M059J (cell line): ENCODE measurements at places on chromosomes 11 and 22. TPM values are rescaled to one million over a fixed set of nuclear protein-coding genes. Genes with fewer than 3 reads are reported as not detected.
A peak's percentile ranks its signal among the peaks of the same experiment; 100 is the strongest.

Gene CTSW
- total RNA-seq: 0.49 and 1.5 TPM in 2 replicates

GRCh38 chr11:33940538-33940815 is 48.6 kb upstream of the LMO2 start:
- peak; percentile 25 for DNase-seq

- no peak for DNase-seq
These were observed 56.1 kb upstream of the NUP50 start for GRCh38 chr22:45107671-45108070.

DNA sequence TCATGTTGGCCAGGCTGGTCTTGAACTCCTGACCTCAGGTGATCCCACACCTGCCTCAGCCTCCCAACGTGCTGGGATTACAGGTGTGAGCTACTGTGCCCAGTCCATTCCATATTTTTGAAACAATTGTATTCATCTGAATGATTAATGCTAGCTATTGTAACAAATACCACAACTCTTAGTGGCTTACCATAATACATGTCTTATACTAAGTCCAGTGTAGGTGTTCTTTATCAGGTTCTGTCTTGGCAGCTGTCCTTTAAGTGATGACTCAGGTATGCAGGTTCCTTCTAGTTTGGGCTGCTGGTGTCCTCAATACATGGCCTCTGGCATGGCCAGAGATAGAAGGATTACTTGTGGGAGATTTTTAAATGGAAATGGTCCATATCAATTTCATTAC is 39.0 kb downstream of the UVRAG start:
- DNase-seq: peak; percentile 6

DNA sequence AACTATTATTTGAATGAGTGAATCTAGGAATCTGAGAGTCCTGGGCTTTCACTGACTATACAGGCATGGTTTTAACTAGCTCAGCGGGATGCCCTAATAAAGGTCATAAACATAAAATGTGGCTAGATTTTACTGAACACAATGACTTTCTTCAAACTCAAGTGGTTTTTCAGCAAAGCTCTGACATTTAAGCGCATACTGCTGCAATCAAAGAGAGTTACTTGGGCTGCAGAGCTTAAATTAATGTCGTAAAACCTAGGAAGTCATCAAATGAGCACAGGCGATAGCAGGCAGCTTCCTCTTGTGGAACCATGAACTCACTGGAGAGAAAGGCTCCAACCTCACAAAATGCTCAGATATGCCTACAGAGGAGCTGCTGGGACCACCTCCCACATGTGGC is 6.7 kb downstream of the CSNK2A3 start:
- no peak for DNase-seq

- DNase-seq: no peak
These were observed 27.3 kb downstream of the USP35 start for GRCh38 chr11:78216021-78216420.

- DNase-seq: peak; percentile 90
These were observed 22.2 kb upstream of the CBX7 start for GRCh38 chr22:39174498-39175352.

DNA sequence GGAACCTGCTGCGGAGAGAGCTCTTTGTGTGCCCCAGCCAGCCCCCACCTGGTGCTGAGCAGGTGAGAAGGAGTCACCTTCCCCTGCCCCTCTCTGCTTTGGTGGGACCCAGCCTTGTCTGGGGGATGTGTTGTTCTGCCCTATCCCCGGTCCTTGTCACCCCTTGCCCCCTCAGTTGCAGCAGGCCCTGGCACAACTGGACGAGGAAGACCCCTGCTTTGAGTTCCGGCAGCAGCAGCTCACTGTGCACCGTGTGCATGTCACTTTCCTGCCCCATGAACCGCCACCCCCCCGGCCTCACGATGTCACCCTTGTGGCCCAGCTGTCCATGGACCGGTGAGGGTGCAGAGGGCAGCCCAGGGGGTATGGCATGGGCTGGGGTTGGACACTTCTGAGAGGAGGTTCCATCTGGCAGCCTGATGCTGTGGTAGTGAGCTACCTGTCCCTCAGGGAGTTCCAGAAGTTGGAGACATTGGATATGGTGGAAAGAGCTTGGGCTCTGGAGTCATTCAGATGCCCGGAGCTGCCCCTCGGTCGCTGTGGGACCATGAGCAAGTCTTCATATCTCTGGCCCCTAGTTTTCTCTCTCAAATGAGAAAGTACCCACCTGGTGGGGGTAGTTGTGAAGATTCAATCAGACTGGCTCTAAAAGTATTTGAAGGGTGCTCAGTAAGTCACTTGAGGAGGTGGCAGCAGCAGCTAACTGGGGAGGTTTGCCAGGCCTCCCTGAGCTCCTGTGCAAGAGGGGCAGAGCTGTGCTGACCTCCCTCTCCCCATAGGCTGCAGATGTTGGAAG is 4.3 kb downstream of the LARGE2 start:
- DNase-seq: no peak

- no peak for DNase-seq
These were observed 63.9 kb downstream of the MYH9 start for GRCh38 chr22:36323855-36324331.

- DNase-seq: peak; percentile 6
These were observed 98.9 kb upstream of the SLC5A12 start for GRCh38 chr11:26820739-26821138.

Gene INS
- not detected in 2 replicates for total RNA-seq

DNA sequence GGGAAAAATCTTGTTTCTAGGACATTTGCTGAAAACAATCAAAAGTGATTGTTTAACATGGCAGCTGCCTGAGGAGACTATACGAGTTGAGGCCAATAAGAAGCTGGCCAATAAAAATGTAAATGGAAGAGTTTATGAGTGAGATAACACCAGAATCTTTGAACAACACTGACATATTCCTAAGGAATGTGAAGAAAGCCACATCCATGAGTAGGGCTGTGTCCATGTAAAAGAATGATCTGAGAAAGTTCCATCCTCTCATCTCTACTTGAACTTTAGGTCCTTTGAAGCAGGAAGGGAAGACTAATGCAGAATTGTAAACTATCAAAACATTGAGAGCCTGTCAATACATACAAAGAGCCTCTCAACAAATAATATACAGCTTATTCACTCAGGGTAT is 6.9 kb upstream of the CHORDC1 start:
- DNase-seq: peak; percentile 42

- DNase-seq: peak; percentile 66
These were observed 47.4 kb upstream of the BIRC3 start for GRCh38 chr11:102269927-102270326.

DNA sequence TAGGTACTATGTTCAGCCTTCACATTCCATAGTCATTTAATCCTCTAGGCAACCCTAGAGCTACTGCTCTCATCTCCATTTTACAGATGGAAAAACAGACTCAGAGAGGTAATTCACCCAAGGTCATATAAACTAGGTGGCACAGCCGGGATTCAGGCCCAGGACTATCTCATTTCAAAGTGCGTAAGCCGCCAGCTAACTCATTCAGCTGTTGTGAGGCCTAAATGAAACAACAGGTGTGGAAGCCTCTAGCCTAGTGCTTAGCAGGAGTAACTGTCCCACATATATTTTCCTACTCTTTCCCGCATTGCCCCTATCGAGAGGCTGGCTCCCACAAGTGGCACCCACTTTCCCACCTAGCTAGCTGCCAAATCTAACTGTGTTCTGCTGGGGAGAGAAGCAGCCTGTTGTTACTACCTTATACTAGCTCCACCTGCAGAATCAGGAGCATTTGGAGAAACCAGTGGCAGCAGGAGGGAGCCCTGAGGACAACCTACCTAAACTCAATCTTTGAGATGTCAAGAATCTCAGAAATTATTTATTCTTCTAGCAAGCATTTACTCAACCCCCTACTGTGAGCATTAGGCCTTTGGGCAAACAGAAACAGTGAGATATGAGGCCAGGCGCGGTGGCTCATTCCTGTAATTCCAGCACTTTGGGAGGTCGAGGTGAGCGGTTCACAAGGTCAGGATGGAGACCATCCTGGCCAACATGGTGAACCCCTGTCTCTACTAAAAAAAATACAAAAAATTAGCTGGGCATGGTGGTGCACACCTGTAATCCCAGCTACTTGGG is 20.9 kb downstream of the PRG3 start:
- DNase-seq: peak; percentile 16

- DNase-seq: no peak
These were observed 528.1 kb downstream of the MN1 start for GRCh38 chr22:27273436-27273835.

- no peak for DNase-seq
These were observed 35.3 kb downstream of the MED15 start for GRCh38 chr22:20542736-20543135.

Gene AIFM3
- 0.10 and 0.47 TPM in 2 replicates for total RNA-seq

Gene OR6T1
- total RNA-seq: not detected in 2 replicates

DNA sequence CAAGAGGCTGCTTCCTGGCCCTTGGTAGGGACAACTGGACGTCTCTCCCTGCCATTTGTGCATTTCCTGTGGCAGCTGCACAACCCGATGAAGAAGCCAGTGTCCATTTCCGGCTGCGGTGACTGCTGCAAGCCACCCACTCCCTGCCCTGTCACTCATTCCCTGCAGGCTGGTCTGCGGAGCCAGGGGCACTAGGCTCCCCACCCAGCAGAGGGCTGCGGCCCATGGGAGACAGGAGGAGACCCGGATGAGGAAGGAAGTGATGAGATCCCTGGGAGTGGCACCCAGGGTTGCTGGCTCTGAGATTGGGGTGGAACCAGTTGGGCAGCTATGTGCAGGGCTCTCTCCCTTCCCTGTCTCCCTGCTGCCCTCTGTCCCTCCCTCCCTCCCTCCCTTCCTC is 10.0 kb upstream of the MYRF start:
- DNase-seq: no peak

Gene TP53AIP1
- total RNA-seq: not detected in 2 replicates

Gene DDIAS
- total RNA-seq: 18.8 and 22.9 TPM in 2 replicates
